ENCODE measurements at places on chromosomes 7 and 10. TPM values are rescaled to one million over a fixed set of nuclear protein-coding genes. Genes with fewer than 3 reads are reported as not detected.

The CNNM2 gene
- total RNA-seq: 5.5 TPM

The HELLS gene
- total RNA-seq: 31.9 TPM

The PLEKHS1 gene
- not detected for total RNA-seq

The HABP2 gene
- total RNA-seq: not detected

The TMEM60 gene
- 23.6 TPM for total RNA-seq

Measured in articular chondrocyte of knee joint (primary cell).